ENCODE measurements at places on chromosomes 12 and 14. TPM values are rescaled to one million over a fixed set of nuclear protein-coding genes. Genes with fewer than 3 reads are reported as not detected.

OR4N5 gene
- not detected for total RNA-seq

DNA sequence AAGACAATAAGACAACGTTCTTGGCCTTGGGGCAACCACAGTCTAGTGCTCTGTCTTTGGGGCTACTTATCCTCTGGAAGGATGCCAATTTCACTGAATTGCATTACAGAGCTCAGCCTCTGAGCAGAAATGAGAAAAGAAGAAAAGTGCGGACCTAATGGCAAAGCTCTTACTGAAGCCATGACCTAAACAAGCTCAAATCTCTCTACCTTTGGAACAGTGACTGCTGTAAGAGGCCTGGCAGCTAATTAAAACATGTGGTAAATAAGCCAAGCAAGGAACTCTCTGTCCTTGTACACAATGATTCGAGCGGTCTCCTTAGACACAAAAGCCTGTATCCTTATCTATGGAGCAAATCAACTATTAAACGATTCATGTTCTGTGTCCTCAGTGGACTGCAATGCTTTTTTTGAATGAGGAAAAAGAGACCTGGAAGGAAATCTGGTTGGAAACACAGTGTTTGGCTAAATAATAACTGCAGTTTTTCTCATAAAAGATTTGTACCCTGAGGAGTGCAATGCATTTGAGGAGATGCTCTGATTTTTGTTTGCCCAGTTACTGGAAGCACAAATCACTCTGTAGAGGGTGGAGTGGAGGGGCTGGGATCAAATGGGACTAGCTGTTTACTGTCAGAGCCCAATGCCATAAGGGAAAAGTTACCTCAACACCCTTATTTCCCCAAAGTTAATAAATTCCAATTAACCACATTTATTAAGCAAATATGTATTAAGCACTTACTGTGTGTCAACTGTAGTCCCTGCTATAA, 113.9 kb downstream of the NDUFA12 start:
- DNase-seq: no peak

DNA sequence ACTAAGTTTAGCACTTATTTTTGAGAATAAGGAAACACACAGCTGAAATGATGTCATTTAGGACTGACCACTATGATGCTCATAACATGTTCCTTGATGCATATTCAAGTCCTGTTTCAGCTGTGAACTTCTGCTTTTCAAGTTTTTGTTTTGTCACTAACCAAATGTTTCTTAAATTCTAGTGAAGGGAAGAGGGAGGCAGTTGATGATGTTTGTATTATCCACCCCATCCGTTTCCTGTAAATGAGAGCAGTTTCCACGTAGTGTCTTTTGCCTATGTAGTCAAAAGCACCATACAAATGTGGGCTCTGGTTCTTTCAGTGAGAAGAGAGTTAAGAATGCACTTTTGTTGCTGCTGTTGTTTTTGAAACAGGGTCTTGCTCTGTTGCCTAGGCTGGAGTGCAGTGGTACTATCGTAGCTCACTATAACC, 491.8 kb downstream of the PCNX1 start:
- no peak for DNase-seq

- no peak for DNase-seq
Measured at GRCh38 chr14:54483846-54484245, 4.9 kb downstream of the GMFB start.

DNA sequence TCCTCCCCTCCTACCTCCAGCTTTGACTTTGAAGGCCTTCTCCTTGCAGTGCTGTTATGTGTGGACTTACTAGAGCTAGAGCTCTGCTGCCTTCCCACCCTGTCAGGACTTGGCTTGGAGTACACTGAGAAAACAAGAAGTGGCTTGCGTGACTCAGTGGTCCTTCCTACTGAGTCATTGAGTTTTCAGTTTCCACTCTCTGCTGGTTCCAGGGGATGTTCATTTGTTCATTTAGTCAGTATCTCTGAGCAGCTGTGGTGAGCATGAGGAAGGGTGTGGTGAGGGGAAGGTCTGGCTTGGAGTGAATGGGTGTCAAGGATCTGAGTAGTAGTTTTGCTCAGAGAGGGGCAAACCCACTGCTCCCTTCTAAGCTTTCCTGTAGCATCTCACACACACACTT, 17.2 kb upstream of the ELK3 start:
- DNase-seq: no peak

SPATA7 gene
- 8.0 TPM for total RNA-seq

DNA sequence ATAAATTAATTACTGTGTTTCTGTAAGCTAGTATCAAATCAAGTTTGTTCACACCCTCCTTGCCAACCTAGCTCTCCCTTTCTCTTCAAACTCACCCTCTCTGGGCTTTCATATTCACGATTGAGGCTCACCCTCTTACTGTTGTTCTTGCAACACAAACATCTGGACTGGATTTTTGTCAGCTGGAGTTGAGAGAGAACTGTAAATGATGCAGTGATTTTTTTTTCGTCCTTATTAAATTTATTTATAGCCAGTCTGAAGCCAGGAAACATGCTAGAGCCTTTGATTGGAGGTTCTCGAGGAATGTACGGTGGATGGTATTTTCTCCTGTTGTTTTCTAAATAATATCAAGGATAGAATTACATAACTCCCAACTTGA, 485.1 kb downstream of the ZFP36L1 start:
- no peak for DNase-seq

Measured in WTC11 (cell line).